EH (cell line): ENCODE measurements at places on chromosomes 12 and 14.

- peak; percentile 57 for DNase-seq
Observed at GRCh38 chr12:105955976-105956375, 182.8 kb downstream of the NUAK1 start.

- DNase-seq = peak; percentile 64
Observed at GRCh38 chr14:90235179-90235976, 21.0 kb upstream of the PSMC1 start.

DNA sequence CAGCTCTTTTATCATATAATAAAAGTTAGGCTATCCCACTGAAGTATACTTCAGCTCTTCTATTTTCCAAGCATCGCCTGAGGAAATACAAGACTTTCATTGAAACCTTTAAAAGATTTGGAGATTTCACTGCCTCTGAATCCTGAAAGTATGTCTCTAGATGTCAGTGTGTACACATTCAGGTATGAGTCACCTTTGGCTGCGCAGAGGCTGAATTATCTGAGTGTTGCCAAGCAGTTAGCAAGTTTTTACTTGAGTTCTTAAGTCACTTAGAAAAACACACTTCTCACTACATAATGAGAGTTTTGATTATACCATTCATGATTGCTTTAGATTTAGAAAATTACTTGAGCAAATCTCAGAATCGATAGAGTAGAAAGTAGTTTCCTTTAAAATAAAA, 210.3 kb downstream of the TMTC2 start:
- no peak for DNase-seq

- DNase-seq = no peak
Observed at GRCh38 chr14:100629098-100629497, 41.9 kb upstream of the BEGAIN start.

DNA sequence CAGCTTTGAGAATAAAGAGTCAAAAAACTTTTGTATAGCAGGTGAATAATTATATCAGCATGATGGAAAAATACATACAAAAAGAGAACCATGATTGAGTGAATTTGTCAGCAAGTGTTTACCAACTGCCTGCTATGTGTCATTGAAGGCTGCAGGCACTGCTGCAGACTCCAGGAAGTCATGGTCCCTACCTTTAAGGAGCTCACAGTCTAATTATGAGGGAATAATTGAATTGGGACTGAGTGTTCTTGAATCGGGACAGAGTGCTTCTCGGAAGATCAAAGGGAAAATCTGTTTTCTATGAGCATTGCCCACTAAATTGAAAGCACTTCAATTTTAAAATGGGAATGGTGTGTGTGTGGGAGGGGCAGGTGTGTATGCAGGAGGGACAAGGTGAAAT, 9.5 kb downstream of the OR10AD1 start:
- no peak for DNase-seq

DNA sequence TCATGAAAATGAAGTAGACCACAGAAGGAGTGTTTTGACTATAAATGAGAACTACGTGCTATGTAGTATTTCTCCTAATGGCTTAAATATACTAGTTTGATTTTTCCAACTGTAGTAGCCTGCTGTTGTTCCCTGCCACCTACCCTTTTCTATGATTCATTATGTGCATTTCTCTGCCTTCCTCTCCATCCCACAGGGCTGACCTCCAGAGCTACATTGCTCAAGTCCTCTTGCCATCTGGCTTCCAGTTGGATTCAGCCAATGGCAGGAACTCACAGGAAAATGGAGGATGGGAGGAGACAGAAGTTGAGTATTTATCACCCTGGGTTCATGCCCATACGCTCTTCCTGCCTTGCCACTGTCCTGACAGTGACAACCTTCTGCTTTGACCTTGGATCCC, 515.3 kb downstream of the SOX5 start:
- no peak for DNase-seq

DNA sequence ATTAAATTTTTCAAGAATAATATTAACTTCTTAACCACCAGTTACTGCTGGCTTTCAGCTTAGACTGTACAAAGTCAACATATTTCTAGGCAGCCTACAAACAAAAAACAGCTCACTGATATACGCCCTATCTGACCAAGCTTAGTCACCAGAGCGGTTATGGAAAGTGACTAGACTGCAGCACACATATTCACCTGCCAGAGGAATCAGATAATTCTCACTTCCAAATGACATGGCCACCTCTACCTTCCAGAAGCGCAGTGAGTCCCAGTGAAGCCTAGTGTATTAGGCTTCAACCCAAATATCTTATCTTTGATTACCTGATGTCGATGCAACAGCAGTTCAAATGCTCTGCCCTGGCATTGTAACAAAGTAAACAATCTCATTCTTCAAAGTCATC, 8.5 kb downstream of the STXBP6 start:
- DNase-seq = no peak

GRCh38 chr14:77541905-77542304, 43.3 kb upstream of the ISM2 start:
- DNase-seq = no peak

DNA sequence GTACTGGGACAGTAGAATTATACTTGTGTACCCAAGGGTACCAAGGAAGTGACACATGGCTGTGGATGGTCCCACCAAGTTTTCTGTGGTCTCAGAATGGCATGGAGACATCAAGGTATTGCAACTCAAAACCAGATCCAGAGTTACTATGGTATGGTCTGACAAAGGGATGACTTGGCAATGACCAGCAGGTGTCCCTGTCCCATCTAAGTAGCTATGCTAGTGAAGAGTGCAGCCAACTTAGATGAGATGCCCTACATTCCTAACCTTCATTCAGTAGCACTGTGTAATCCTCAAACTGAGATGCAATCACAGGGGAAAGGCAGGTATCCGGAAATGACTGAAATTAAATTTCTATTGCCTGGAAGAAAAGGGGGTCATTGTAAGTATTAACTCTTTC, 188.7 kb upstream of the TMEM260 start:
- DNase-seq = no peak

GRCh38 chr12:65885716-65886115, 61.4 kb downstream of the HMGA2 start:
- DNase-seq = no peak
